ENCODE measurements at places on chromosomes 2 and 18.

DNA sequence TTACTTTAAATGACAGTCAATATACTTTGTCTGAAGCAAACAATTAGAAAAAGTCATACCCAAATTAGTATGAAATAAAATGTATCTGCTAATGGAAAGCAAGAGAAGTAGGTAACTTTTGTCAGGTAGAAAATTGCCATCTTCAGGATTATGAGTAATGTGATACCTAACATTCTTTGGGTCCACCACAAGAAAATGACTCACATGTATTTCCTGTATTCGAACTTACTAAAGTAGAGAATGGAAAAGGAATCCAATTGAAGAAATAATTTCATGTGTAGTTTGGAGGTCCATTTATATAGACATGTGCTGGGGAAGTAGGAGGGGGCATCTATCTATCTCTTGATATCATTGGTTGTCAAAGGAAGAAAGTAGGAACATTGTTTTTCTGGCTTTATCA lies 636.2 kb upstream of the CHAC2 start:
- no peak for DNase-seq

- DNase-seq, result peak; percentile 12
Observed at GRCh38 chr2:187581125-187581896, 27.1 kb upstream of the TFPI start.

GRCh38 chr2:21024198-21024597 lies 19.7 kb downstream of the APOB start:
- DNase-seq, result no peak

DNA sequence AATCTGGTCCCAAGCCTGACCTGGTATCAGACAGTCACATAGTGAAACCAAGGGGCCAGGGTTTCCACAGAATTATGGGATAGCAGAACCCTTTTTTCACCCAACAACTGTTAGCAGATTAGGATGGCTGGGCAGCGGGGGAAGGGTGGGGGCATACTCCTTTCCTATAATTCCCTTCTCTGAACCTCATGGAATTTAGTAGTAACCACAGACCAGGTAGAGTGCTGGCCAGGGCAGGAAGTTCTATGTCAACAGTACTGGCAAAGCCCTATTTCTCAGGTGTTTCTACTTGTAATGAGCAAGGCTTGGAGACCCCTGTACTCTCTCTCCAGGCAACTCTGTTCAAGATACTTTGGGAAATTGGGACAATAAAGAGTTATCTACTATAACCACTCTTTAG lies 174.6 kb downstream of the THADA start:
- peak; percentile 60 for DNase-seq

GRCh38 chr2:202017940-202018339 lies 15.7 kb upstream of the FZD7 start:
- no peak for DNase-seq

- DNase-seq, result no peak
Observed at GRCh38 chr2:45944074-45944473, 292.6 kb downstream of the PRKCE start.

- DNase-seq, result no peak
Observed at GRCh38 chr18:30622635-30623034, 419.9 kb downstream of the DSC3 start.

DNA sequence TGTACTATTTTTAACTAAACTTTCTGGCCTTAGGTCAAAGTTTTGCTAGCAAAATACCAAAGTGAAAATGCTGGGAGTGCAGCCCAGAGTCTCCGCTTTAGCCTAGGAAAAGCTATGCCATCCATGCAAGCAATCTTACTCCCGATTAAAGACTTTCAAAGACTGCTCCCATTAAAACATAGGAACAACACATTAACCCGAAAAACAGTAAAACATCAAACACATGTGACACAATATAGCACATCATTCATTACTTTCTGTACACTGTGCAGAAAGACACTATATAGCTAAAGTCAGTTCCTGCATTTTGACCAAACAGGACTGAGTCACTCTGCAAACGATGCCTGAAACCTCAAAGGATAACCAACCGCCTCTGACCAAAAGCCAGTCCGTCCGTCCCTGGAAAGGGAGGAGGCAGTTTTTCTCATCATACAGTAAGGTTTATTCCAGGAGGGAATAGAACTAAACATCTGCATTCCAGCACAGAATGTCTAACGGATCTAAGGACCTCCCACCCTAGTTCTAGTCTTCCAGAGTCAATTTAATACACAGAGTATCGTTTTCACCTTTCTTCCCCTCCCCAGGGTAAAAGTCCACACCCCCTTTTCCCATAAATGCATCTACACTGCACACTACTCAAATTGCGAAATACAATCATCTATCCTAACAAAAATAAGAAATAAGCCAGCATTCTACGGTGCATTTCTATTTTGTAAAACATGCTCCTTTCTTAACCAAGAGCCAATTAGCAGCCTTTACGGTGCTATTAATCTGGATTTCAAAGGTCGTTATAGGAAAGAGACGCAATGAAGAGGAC lies 1.7 kb downstream of the ROCK2 start:
- peak; percentile 91 for DNase-seq

DNA sequence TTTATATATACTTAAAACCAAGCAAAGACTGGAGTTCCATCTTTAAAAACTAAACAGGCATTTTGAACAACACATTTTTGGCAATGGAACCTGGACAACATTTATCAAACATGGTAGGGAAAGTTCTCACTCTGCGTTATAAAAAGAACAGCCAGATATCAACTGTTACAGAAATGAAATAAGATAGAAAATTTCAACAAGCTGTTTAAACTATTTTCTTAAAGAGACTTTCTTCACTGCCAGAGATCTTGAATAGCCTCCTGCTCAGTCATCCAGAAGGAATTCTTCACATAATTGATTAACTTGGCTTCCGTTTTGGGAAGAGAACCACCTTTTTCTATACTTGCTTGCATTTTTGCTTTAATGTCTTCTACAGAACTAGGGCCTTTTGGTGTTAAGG lies 166.0 kb upstream of the PIK3C3 start:
- DNase-seq, result no peak

DNA sequence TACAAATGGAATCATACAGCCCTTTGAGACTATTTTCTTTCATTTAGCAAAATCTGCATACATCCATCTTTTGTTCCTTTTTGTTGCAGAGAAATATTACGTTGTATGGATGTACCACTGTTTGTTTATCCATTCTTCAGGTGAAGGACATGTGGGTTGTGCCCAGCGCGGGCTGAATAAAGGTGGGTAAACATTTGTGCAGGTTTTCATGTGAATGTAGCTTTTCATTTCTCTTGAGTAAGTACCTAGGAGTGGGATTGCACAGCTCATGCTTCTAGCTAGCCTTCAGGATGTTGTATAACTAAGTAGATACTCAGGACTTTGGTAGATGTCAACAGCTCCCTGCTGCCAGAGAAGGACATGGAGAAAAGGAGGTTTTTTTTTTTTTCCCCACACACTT lies 50.6 kb upstream of the SPRED2 start:
- no peak for DNase-seq

- DNase-seq, result peak; percentile 10
Observed at GRCh38 chr18:49486606-49486952, 455 bp downstream of the C18orf32 start.

- no peak for DNase-seq
Observed at GRCh38 chr2:128797092-128797491, 478.4 kb upstream of the HS6ST1 start.

GRCh38 chr2:34547900-34548299 lies 948.8 kb upstream of the FAM98A start:
- DNase-seq, result no peak

- DNase-seq, result no peak
Observed at GRCh38 chr2:10501980-10502802, 54.1 kb upstream of the ODC1 start.

- DNase-seq, result no peak
Observed at GRCh38 chr18:42052122-42052708, 97.2 kb downstream of the PIK3C3 start.

DNA sequence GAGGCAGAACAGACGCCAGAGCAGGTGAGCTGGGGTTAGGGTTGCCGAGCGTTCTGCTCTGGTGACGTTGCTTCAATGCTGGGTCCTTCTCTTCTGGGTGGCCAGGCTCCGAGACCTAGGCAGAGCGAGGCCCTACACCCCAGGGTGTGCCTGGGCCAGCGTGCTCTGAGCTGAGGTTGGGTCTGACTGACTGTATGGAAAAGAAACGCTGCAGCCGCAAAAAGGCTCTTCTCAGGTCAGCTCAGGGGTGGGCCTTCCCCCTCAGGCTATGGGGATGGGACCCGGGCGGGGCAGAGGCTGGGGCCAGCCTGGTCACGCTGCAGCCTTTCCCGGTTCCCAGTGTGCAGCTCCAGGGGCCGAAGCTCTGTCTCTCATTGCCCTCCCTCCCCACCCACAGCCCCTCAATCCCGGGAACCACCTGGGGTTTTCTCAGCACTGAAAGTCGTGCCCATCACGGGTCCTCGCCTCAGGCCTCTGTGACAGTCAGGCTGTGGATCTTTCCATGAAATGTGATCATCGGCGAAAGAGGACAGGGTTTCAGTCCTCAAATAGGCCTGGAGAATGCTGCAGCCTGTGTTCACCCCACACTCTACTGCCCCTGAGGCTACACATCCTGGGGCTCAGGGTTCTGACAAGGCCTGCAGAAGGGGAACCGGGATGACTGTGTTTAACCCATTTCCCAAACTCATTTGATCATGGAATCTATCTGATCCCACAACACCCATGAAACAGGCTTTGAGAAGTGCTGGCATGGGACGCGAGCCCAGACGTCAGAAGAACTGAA lies 19.4 kb downstream of the CYP26B1 start:
- DNase-seq, result no peak

DNA sequence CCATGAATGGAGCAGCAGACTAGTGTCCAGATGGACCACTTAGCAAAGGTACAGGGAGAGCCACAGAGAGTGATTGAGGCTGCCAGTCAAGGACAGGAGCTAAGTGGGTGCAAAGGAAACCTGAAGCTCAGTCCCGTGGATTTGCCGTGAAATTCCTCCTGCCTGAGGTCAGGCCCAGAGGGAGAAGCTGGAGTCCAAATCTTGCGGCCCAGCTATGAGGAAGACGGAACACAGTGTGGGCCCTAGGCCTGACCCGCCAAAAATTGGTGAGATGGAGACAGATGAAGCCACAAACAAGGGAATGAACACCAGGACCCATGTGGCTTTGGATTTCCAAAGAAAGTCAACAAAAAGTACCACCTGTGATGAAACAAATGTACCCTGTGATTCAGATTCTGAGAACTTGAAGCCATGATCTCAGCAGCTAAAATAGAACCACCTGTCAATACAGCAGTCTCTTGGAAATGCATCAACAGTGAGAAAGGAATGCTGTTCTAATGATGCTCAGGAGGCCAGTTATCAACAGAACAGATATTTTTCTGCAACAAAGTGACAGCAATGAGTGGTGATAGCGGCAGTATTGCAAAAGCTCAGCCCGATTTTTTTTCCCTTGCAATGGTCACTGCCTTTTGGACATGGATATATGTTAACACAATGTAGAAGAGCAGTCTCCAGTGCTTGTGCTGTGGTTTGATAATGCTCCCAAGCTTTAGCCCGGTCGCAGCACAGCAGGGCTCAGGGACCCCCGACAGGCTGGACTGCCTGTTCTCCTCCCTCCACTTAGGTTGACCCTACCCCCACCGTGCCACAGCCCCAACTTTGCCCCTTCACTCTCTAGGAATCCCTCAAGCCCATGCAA lies 10.7 kb downstream of the COL6A3 start:
- DNase-seq, result no peak

DNA sequence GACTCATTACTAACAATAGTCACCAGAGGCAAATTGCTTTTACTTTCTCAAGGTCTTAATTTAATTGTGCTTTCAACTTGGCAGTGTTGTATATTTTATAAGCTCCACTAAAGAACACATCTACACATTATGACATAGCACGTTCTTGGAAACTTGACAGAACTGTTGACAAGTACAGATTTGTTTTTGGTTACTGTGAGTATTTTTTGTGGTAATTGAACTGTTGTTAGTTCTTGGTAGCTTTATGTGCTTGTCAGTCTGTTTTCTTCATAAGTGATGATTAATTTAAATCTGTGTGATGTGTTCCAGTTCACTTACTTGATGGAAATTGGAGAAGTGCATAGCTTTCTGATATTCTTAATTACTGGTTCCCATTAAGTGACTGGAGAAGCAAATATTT lies 63.9 kb downstream of the COMMD1 start:
- DNase-seq, result no peak

GRCh38 chr2:202039278-202040078 lies 5.8 kb downstream of the FZD7 start:
- no peak for DNase-seq

DNA sequence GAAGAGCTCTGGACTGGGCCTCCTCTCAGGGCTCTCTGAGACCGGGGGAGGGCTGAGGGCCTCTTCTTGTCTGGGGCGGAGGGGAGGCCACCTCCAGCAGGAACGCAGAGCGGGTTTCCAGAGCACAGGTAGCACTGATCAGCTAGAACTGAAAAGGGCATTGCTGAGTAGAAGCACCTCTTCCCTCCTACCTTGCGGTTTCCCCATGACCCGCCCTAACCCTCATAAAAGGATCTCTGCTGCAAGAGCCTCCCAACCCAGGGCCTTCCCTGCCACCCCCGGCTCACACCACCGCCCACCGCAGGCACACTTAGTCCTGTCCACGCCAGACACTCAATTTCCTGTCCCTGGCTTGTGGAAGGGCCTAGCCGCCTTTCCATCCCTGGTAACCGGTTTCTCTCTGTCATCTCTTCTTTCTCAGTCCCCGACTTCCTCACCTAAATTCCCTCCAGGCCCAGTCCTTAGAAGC lies 966 bp downstream of the ADCY3 start:
- peak; percentile 91 for DNase-seq
